ENCODE measurements at places on chromosomes 1 and 21.

DNA sequence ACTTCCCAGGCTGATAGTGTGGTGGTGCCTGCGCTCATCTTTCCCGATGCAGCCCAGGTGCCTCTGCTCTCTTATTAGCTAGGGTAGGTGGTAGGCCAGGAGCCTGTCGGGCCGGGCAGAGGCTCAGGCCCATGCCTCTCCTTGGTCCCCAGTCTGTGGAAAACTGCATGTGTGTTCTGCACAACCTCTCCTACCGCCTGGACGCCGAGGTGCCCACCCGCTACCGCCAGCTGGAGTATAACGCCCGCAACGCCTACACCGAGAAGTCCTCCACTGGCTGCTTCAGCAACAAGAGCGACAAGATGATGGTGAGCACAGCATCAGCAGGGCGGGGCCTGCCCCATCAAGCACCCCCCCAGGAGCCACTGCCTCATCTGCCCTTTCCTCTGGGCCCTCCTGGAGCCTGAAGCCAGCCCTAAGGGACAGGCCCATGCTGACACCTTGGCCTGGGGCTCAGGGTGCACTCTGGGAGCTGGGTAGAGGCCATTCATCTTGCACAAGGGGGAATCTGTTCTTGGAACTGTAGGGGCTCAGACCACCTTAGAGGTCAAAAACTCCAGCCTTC is 38.6 kb downstream of the PKP1 start:
- DNase-seq, result no peak

GRCh38 chr1:225447650-225448089 is 19.8 kb upstream of the LBR start:
- DNase-seq, result peak; percentile 30

GRCh38 chr1:23563003-23563402 is 3.7 kb upstream of the ID3 start:
- no peak for DNase-seq

- DNase-seq, result no peak
Observed at GRCh38 chr1:77672374-77672773, 10.1 kb downstream of the ZZZ3 start.

GRCh38 chr21:40179166-40179565 is 311.9 kb downstream of the PCP4 start:
- DNase-seq, result peak; percentile 3

DNA sequence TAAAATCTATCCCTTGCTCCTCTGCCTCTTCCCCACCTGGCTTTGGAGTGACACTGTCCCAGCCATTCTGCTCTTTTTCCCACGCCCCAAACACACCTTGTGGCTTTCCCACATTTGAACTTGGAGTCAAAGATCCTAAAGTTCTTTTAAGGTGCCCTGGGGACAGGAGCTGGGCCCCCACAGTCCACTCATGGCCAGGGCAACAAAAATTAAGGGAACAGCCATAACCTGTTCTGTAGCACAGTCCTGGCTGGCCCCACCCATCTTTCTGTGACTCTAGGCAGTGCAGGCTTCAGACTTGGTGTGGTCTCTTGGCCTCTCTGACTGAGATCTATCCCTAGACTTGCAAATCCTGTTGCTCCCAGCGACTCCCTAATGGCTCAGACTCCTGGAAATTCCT is 143.0 kb upstream of the MAGI3 start:
- no peak for DNase-seq

GRCh38 chr1:179142889-179143299 is 61.0 kb downstream of the TOR3A start:
- peak; percentile 98 for DNase-seq

DNA sequence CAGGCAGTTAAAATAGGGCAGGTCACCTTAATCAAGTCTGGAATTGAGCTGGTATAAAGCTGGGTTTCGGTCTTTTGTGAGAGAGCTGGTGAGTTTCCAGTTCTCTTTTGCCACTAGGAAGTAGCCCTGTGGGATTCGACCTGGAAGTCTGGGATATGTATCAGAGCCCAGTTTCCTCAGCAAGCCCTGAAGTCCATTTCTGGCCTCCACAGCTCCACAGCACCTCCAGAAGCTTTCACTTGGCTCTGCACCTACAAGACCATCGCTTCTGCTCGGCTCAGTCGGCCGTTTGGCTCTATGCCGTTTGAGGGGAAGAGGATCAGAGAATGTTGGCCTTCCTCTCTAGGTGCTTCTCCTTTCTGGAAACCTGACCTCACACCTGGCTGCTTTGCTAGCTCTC is 148.0 kb downstream of the GALNT2 start:
- DNase-seq, result peak; percentile 26

DNA sequence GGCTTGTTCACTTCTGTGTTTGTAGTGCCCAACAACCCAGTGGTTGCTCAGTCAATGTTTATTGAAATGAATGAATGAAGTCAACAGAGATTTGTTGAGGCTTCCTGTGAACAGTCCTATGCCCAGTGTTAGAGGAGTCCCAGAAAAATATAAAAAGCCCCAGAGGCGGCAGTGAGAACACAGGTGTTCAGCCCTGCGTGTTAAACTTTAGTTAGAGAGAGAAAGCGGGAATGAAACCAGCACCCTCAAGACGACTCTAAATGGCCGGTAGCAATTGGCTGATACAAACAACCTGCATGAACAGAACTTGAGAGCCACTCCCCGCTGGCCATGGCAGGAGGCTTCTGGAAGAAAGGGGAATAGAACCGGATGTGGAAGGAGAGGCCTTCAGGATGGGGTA is 22.6 kb downstream of the TMEM51 start:
- no peak for DNase-seq

- peak; percentile 53 for DNase-seq
Observed at GRCh38 chr21:38661197-38661871, 144.4 kb upstream of the ETS2 start.

GRCh38 chr1:27380766-27381733 is 2.1 kb downstream of the CD164L2 start:
- DNase-seq, result no peak

DNA sequence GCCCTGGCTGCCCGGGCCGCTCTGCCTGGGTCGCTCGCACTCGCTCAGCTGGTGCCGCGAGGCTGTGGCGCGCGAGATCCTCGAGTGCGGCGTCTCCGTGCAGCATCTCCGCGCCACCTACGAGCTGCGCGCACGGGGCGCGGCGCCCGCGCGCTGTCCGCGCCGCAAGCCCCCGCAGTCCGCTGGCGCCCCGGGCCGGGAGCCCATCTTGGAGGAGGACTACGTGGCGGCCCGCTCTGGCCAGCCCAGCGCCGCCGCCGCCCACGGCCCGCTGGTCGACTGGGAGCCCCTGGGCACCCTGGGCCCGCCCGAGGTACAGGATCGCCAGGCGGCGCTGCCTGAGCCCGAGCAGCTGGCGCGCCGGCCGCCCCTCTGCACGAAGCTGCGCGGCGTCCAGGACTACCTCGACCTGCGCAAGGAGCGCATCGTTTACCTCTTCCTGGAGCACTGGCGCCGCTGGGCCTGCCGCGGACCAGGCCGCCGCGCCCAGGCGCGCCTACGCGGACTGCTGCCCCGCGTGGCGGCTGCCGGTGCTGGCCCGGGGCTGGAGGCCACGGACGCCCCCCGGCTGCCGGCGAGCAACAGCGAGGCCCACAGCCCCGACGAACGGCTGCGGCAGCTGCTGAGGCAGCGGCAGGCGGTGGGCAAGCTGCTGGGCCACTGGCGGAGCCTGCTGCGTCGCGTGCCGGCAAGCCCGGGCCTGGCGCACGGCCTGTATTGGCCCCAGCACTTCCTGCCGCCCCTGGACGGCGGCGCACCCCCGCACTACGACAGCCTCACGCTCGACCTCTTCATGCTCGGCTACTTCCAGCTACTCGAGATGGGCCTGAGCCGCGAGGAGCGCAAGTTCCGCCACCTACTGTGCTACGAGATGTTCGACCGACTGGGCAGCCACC is 10.9 kb downstream of the TNFRSF25 start:
- DNase-seq, result no peak

- DNase-seq, result no peak
Observed at GRCh38 chr1:220924331-220924970, 45.2 kb downstream of the HLX start.

DNA sequence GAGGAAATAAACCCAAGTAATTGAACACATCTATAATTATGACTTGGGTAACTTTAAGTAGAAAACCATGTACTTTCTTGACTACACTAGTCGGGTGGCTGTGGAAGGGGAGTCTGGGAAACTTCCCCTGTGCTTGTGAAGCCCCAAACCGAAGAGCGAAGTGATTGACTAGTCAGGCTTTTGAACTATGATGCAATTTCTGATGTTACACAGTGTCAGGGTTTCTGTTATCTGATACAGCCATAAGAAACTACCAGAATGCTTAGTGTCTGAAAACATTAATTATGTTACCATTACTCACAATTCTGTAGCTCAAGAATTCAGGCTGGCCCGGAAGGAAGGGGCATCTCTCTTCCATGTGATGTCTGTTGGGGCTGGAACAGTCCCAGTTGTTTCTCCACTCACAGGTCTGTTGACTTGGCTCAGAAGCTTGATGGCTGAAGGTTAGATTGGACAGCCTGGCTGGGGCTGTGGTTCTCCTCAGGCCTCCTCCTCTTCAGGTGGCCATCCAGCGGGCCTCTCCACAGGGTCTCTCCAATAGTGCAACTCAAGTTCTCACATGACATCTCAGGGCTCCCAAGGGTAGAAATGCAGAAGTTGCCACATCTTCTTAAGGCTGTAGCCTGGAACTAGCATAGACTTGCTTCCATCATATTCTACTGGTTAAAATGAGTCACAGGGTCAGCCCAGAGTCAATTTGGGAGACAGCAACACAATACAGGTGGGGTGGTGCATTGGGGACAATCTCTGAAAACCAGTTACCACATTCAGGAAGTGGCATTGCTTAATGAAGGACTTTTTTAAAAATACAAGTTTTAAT is 8.3 kb upstream of the C8B start:
- no peak for DNase-seq

- no peak for DNase-seq
Observed at GRCh38 chr1:56466538-56466937, 112.8 kb downstream of the PLPP3 start.

GRCh38 chr1:208093754-208094719 is 150.1 kb downstream of the PLXNA2 start:
- DNase-seq, result peak; percentile 53

DNA sequence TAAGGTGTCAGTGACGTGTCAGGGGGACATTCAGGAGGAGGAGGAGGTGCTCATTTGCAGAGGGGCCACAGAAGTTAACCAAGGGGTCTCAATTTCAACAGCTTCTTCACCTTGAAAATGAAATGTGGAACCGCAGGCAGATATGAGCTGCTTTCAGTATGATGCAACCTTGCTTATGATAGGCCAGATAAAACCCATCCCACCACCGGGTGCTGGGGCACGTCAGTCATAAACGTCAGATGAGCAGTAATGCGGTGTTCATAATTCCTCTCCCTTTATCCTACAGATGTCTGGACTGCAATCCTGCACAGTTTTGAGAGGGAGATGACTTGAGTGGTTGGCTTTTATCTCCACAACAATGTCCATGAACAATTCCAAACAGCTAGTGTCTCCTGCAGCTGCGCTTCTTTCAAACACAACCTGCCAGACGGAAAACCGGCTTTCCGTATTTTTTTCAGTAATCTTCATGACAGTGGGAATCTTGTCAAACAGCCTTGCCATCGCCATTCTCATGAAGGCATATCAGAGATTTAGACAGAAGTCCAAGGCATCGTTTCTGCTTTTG is 1.7 kb downstream of the PTGFR start:
- no peak for DNase-seq

DNA sequence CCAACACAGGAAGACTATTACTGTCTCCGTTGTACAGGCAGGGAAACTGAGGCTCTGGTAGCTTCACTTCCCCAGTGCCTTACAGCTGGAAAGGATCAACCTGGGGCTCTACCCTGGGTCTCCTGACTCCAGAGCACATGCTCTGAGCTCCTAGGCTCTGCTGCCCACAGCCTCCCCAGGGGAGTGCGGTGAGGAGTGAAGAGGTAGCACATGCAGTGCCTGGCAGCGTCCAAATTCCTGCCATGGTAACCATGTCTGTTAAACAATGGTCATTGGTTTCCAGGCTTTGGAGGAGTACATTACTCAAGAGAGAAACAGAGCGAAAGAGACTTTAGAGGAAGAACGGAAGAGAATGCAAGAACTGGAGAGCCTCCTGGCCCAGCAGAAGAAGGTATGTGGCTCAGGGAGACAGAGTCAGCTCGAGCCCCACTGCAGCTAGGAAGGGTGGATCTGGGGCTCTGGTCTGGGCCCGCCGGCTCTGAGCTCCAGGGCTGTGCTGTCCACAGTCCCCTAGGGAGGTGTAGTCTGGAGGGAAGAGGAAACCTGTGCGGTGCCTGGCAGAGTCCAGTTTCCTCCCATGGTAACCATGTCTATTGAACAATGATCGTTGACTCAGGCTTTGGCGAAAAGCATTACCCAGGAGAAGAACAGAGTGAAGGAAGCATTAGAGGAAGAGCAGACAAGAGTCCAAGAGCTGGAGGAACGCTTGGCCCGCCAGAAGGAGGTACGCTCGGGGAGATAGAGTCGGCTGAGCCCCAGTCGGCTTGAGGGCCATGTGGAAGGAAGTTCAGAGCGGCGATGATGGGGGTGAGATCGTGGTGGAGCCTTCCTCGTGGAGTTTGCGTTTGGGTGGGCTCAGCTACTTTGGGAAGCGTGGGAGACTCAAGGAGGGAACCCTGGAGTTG is 64.6 kb upstream of the EFHD2 start:
- no peak for DNase-seq

DNA sequence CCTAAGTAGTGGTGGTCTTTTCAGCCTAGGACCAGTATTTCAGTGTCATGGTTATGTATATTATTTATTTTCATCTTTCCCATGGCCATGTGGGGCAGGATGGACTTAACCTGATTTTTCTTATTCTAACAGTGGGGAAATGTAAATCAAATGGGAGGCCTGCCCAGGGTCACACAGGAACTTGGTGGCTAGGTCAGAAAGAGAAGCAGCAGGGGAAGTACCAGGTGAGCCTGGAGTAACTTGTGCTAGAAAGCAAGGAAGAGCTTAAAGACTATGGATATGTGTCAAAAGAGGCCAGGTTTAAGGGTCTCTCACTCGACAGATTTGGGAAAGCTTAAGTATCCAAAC is 936 bp downstream of the ZFP69B start:
- DNase-seq, result no peak

DNA sequence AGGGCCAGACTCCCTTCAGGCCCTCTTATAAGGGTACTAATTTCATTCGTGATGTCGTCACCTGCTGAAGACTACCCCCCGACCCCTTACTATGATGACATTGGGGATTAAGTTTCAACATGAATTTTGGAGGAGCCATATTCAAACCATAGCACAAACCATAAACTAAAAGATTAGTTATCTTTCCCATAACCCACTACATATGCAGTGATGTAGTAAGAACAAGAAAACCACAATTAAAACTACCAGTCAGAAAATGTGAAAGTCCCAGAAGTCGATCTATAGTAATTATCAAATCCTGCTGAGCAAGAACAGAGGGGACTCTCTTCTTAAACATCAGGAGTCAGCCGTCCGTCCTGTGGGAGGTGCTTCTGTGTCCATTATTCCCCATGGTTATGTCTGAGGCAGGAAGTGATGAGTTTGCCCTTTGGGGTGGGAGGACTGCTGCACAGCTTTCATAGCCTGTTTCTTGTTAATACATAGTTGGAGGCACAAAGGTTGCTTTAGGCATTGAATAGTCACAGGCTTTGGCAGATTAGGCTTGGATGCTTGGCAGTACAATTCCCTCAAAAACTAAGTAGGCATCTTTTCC is 35.9 kb upstream of the PTGFRN start:
- peak; percentile 33 for DNase-seq

DNA sequence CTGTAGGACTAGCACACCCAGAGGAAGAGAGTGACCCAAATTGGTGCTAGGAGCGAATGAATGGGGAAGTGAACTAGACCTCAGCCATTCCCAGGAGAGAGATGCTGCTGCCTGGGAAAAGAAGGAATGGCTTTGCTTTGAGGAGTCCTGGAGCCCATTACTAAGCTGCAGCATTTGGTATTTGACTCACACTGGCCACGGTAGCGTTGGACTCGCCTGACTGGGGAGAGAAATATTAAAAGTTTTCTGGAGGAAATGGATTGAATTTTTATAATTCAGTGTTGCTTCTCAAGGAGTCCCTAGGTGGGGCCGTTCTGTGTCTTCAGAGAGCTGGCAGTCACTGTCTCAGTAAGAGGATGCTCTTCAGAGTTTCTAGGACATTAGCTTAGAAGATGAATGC is 40.2 kb downstream of the PIK3CD start:
- peak; percentile 57 for DNase-seq

Data from fibroblast of skin of back (primary cell).